ENCODE measurements at places on chromosomes 2 and 18. TPM values are rescaled to one million over a fixed set of nuclear protein-coding genes. Genes with fewer than 3 reads are reported as not detected.

ANKRD62 gene
- not detected for total RNA-seq

SLC66A3 gene
- total RNA-seq: 7.3 TPM

TCF23 gene
- total RNA-seq: not detected

KLHL41 gene
- total RNA-seq: 4.1 TPM

COL4A4 gene
- 0.41 TPM for total RNA-seq

RHBDD1 gene
- total RNA-seq: 24.1 TPM

CHRNA1 gene
- total RNA-seq: not detected

NHEJ1 gene
- total RNA-seq: 8.6 TPM

STAT4 gene
- 5.3 TPM for total RNA-seq
